ENCODE measurements at places on chromosomes 7 and 10.
A peak's percentile ranks its signal among the peaks of the same experiment; 100 is the strongest.

- no peak for DNase-seq
Observed at GRCh38 chr7:20796500-20796899, 9.8 kb upstream of the SP8 start.

DNA sequence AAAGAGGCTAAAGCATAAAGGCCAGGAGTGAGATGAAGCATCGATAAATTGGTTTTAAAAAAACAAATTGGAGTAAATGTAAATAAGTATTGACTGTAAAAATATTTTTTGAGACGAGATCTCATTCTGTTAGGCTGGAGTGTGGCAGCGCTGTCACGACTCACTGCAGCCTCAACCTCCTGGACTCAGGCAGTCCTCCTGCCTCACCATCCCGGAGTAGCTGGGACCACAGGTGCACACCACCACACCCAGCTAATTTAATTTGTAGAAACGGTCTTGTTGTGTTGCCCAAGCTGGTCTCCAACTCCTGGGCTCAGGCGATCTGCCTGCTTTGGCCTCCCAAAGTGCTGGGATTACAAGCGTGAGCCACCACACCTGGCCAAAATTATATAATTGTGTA lies 17.8 kb downstream of the HNRNPA2B1 start:
- DNase-seq: peak; percentile 45

DNA sequence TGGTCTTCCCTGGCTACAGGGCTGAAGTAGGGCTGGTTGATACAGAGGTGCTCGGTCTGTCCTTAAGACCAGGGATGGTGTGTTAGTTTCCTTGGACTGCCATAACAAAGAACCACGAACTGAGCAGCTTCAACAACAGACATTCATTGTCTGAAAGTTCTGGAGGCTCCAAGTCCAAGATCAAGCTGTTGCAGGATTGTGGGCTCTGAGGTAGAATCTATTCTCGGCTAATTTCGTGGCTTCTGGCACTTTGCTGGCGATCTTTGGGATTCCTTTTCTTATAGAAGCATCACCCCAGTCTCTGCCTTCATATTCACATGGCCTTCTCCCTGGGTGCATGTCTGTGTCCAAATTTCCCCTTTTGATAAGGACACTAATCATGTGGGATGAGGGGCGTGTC lies 112.1 kb upstream of the ITGB1 start:
- DNase-seq: no peak

GRCh38 chr10:129161150-129161549 lies 305.9 kb upstream of the MGMT start:
- no peak for DNase-seq

DNA sequence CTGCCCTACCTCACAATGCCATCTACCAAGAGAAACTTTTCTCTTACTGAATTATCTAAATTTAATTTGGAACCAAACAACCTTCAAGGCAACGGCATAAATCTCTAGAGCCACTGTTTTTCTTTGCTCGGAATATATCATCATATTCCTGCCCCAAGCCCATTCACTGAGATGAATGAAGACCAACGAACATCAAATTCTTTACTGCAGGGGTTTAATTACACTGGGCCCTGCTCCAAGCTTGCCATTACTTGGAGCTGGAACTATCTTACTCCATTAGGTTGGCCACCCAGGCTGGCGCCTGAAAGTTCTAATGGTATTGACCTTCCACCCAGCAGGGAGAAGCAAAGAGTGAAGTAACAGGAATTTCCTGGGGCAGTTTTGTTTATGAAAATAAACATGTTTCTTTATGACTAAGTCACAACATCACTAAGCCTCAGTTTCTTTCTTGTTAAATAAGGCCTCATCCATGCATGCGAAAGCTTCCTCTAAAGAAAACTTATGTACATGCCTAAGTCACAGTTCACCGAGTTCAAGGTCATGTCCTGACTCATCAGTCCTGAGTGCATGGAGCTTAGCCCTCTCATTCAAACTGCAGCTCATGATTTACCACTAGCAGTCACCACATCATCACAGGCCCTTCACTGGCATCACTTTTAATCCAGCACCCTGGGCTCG lies 42.1 kb upstream of the ANAPC16 start:
- no peak for DNase-seq

DNA sequence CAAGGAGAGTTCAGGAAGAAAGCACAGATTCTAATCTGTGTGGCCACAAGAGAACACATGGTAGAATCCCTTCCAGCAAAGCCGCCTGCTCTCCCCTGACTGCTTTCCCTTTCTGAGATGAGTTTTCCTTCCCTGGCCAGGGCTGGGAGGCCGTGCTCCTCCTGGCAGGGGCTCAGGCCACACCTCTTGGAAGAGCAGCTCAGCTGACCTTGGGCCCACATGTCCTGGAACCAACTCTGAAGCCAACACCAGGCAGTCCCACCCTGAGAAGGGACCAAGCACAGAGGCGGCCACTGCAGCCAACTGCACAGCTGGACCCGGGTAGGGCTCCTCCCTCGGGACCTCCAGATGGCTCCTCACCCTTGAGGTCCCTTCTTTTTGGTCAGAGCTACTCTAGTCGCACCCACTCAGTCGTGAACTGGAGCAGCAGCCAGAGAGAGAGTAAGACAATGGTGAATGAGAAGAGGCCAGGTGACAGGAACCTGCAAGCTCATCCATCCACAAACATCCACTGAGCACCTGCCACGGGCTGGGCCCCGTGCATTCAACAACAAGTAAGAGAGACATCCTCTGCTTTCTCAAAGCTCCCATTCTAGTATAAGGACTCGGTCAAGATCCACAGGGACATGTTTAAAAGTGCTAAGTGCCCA lies 40.3 kb downstream of the FAM53B start:
- no peak for DNase-seq

DNA sequence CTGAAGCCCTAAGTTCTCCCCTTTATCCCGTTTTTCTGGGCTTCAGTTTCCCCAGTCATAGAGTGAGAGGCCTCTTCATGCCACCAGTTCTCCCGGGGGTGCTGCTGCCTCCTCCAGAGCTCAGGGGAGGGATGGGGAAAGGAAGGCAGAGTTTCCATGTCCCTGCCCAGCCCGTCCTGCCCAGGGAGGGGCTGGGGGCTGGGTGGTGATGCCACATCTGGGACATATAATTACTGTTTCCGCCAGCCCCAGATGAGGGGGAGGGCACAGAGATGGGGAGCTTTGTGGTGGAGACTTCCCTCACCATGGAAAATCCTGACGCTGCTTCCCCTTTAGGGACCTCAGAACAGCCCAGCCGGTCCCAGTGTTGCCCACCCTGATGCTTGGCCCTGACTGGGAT lies 4.1 kb downstream of the AQP1 start:
- no peak for DNase-seq

DNA sequence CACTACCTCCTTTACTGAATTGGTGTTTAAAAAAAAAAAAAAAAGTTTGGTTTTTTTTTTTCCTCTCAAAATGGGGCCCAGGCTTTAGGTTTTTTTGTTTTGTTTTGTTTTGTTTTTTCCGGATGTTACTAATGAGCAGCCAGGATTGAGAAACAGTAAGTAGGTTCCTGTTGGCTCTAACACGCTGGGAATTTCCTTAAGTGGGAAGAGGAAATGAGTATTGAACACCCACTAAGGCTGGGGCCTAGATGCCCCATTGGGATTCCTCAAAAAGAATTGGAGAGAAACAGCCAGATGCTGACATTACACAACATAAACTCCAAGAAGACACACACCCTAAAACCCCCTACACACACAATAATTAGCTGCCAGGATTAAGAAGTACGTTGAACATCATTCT lies 102.2 kb upstream of the NANOS1 start:
- DNase-seq: no peak

DNA sequence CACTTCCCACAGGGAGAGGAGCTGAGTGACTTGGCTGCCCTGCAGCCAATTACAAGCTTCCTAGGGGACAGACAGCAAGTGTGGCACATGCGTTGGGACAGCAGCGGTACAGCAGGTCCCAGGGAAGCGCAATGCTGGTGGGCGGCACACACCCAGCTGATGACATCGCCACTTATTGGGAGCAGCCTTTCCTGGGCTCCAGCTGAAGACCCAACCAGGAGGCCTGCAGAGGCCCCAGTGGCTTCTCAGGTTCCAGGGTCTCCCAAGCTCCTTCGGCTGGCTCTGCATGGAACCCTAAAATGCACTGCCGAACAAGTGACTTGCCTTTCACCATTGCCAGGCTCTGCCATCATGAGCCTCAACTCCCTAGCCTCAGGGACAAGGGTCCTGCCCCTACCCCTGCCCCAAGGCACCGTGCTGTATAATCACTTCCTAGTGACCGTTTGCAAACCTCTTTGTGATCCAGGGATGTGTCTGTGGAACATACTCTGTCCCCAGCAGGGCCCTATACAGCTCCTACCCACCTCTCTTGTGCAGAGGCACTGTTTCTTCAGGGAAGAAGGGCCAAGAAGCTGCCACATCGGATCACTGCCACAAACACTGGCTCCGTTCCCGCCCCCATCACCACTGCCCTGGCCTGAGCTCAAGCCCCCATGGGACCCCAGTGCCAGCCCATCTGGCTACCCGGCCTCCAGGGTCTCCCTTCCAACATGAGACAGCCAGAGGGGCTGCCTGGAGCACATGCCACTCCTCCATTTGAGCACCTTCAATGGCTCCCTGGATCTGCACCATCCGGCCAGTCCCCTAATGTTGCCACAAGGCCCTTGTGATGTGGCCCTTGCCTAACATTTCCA lies 19.3 kb upstream of the SLIT1 start:
- DNase-seq: no peak

GRCh38 chr10:109886037-109886780 lies 37.1 kb downstream of the XPNPEP1 start:
- DNase-seq: no peak

GRCh38 chr7:129370812-129371211 lies 63.4 kb upstream of the STRIP2 start:
- no peak for DNase-seq

- DNase-seq: no peak
Observed at GRCh38 chr7:96135241-96135640, 186.7 kb downstream of the SLC25A13 start.

DNA sequence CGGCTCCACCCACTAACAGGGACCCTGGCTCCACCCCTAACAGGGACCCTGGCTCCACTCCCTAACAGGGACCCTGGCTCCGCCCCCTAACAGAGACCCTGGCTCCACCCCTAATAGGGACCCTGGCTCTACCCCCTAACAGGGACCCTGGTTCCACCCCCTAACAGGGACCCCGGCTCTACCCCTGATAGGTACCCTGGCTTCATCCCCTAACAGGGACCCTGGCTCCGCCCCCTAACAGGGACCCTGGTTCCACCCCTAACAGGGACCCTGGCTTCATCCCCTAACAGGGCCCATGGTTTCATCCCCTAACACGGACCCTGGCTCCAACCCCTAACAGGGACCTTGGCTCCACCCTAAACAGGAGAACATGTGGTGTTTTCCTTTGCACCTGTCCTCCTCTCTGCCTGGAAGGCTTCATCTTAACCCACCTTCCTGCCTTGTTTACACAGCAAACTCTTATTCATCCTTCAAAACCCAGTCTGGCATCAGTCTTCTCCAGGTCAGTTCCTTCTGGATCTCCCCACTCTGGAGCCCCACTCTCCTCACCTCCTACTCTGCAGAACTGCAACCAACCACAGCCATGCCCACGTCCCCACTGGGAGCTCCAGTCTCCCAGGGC lies 58.0 kb downstream of the CHST15 start:
- no peak for DNase-seq

GRCh38 chr10:78470267-78471103 lies 436.8 kb downstream of the RPS24 start:
- no peak for DNase-seq

- DNase-seq: no peak
Observed at GRCh38 chr7:36284456-36285090, 105.1 kb upstream of the ANLN start.

GRCh38 chr7:102439963-102440795 lies 6.8 kb downstream of the ORAI2 start:
- no peak for DNase-seq

- DNase-seq: no peak
Observed at GRCh38 chr7:97845622-97846203, 26.5 kb downstream of the ASNS start.

- no peak for DNase-seq
Observed at GRCh38 chr7:28688651-28689050, 269.5 kb downstream of the TRIL start.

DNA sequence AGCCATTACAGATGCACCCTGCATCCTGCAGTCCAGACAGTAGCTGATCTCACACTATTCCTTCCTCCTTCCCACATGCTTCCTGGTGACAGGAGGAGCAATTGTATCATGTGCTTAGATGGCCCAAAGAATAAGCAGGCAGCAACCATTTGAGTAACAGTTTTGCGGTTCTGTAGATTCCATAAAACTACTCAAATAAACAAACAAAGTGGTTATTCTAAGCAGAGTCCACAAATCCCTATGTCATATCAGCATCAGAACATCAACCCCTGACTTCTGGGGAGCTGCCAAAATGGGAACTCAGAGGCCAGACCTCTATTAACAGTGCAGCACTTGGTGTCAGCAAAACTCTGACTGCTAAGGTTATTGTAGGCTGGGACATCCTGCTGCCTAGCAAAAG lies 226.0 kb downstream of the SORCS1 start:
- no peak for DNase-seq

DNA sequence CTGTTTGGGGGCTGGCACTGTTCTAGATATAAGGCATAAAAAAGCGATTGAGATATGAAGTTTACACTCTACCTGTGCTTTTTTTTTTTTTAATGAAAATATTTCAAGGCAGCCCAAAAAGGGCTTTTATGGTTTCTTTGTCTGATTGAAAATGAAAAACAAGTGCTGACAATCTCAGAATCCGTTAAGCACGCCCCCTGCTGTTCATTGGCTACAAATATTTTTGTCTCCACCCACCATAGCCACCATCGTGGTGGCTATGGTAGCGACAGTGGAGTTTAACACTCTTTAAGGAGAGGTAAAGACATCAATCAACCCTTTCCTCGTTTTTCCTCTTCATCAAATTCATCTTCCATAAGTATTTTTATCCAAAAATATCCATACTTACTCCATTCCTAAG lies 94.2 kb downstream of the CD36 start:
- no peak for DNase-seq

DNA sequence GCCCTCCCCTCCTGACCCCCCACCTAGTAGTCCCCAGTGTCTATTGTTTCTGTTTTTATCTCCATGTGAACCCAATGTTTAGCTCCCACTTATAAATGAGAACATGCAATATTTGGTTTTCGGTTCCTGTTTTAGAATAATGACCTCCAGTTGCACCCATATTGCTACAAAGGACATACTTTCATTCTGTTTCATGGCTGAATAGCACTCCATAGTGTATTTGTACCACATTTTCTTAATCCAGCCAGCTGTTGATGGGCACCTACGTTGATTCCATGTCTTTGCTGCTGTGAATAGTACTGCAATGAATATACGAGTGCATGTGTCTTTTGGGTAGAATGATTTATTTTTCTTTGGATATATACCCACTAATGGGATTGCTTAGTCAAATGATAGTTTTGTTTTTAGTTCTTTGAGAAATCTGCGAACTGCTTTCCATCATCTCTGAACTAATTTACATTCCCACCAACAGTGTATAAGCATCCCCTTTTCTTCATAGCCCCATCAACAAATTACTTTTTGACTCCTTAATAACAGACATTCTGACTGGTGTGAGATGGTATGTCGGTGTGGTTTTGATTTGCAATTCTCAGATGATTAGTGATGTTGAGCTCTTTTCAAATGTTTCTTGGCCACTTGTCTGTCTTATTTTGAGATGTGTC lies 128.4 kb upstream of the PHYHIPL start:
- no peak for DNase-seq

GRCh38 chr7:143444063-143444782 lies 970 bp downstream of the TAS2R60 start:
- DNase-seq: no peak
